Activated CD8-positive, alpha-beta memory T cell treated with anti-CD3 and anti-CD28 coated beads for 24 hours (primary cell): ENCODE measurements at places on chromosomes 7 and 10.

GRCh38 chr10:33553748-33554571 lies 219.5 kb upstream of the NRP1 start:
- no peak for DNase-seq

- no peak for DNase-seq
Observed at GRCh38 chr10:76523791-76524351, 1092.4 kb downstream of the LRMDA start.

- DNase-seq, result no peak
Observed at GRCh38 chr7:117230276-117231046, 92.4 kb downstream of the WNT2 start.

- DNase-seq, result no peak
Observed at GRCh38 chr10:119522747-119523426, 19.6 kb downstream of the RGS10 start.

- peak; percentile 80 for DNase-seq
Observed at GRCh38 chr7:107661081-107661864, 645 bp downstream of the SLC26A4 start.

GRCh38 chr7:67716729-67717128 lies 720.1 kb downstream of the TYW1 start:
- no peak for DNase-seq

DNA sequence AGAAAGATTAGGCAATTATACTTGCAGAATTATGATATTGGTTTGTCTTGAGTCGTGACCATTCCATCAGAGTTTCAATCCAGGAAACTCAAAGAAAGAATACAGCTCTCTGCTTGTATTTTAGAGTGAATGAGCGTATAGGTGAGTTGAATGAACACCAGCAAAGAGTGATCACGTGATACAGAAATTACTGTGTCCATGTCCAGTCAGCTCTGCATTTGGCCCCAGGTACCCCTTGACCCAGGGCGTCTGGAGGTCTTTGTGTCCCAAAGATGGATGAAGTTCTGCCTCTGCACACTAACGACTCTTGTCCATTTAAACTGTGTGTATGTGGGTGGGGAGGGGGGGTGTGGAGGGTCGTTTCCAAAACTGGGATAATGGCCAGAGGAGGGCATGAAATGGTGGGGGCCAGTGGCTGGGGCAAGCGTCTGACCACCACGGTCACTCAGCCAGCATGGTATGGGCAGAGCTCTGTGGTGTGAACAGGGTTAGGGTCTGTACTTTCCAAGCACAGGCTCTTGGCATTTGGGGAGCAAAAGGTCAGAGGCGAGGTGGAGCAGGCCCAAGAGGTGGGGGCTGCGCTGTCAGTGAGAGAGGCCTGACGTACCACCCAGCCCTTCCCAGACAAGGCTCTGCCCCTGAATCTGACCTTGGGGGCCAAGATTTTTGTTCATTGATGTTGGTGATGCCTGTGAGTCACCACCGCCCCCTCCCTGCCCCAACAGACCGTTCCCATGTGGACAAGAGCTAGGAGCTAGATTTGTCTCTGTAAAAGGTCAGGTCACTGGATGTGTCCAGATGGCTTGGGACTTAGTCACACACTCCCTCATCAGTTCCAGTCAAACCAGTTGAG lies 1.4 kb downstream of the PTPRE start:
- DNase-seq, result no peak

DNA sequence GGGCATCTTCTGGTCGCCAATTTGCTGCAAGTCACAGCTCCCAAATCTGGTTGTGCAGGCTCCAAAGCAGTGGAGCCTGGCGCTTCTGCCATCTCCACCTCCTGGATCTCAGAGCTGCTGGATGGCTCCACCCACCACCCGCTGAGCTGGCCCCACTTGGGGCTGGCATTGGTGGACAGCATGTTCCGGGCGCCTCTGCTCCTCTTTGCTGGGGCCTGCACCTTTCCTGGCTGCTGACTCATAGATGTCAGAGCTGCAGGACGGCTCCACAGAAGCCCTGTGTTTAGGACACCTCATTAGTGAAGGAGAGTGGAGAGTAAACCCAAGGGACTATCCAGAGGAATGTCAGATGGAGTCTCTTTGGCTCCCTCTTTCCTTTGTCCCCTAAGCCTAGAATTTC lies 27.4 kb downstream of the MAPK8 start:
- no peak for DNase-seq

GRCh38 chr7:26183545-26184280 lies 16.8 kb downstream of the HNRNPA2B1 start:
- no peak for DNase-seq

DNA sequence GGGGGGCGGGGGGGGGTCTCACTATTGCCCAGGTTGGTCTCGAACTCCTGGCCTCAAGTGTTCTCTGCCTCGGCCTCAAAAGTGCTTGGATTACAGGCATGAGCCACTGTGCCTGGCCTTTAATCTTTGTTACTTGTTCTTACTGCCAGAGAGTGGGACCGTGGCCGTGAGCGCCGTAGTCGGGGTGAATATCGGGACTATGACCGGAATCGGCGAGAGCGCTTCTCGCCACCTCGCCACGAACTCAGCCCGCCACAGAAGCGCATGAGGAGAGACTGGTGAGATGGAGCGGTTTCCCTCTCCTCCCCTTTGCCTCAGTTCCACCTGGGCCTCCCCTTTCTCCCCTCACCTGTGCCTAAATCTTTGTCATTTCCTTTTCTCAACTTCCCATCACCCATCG lies 6.2 kb downstream of the SRRT start:
- no peak for DNase-seq

DNA sequence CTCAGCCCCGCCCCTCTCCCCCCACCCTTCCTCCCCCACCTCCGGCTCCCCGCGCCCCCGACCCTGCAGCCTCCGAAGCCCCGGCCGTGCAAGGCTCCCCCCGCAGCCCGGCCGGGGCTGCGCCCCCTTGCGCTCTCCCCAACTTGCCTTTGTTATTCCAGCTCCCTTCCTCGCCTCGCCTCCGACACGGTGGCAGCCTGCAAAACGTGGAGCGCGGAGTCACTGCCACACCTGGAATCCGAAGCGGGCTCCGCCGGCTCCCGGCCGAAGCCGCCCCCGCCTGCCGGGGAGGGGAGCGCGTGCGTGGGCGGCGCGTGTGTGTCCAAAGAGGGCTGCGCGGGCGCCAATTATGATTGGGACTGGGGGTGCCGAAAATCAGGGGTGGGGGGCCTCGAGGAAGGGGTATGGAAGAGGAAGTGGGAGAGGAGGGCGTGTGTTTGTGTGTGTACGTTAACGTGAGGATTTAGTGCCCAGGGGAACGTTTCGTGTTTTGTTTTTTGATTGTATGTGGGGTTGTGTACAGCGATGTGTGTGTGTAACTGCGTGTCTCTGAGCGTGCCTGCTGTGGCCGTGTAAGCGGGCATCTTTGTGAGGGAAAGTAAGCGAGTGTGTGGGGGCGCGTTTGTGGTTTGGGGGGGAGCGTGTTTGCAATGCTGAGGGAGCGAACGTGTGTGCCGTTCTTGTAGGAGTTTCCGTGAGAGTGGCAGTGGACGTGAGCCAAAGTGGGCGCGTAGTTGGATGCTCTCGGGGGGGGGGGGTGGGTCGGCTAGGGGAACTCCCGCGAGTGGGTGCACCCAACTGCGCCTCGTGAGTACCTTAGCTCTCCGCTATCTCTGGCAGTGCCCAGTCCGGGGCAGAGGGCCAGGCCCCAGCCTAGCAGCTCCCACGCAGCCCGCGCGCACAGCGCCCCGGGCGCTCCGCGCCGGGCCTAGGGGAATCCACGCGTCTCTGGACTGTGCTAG lies 1.2 kb upstream of the ZMIZ1 start:
- DNase-seq, result peak; percentile 94

- DNase-seq, result no peak
Observed at GRCh38 chr7:151707105-151707469, 169.8 kb downstream of the PRKAG2 start.

GRCh38 chr7:68813551-68814080 lies 784.7 kb upstream of the AUTS2 start:
- DNase-seq, result no peak

GRCh38 chr10:5291501-5292195 lies 73.1 kb upstream of the UCN3 start:
- no peak for DNase-seq

DNA sequence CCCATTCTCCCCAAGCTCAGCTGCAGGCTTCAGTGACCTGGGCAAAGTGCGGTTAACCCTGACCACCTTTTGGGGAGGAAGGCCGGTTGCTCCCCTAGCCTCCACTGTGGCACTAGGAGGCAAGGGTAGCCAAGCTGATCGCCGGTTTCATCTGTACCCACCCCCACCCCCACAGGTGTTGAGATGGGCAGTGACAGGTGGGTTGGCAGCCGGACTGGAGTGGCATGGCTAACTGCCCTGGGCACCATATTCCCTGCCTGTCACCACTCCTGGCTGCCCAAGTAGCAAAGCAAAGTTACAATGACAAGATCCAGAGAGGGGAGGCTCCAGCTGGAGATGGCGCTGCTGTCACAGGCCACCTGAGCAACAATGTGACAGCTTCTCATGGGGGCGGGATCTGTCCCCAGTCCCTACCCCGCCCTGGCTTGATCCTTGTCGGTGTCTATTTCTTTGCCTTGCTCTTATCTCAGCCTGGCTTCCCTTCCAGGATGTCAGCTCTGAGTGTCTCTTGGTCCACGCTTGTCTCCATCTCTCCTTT lies 27.0 kb upstream of the BMS1 start:
- DNase-seq, result no peak

- DNase-seq, result no peak
Observed at GRCh38 chr7:134571101-134571500, 22.2 kb downstream of the AKR1B15 start.

- DNase-seq, result no peak
Observed at GRCh38 chr7:32574626-32575025, 79.3 kb downstream of the AVL9 start.

DNA sequence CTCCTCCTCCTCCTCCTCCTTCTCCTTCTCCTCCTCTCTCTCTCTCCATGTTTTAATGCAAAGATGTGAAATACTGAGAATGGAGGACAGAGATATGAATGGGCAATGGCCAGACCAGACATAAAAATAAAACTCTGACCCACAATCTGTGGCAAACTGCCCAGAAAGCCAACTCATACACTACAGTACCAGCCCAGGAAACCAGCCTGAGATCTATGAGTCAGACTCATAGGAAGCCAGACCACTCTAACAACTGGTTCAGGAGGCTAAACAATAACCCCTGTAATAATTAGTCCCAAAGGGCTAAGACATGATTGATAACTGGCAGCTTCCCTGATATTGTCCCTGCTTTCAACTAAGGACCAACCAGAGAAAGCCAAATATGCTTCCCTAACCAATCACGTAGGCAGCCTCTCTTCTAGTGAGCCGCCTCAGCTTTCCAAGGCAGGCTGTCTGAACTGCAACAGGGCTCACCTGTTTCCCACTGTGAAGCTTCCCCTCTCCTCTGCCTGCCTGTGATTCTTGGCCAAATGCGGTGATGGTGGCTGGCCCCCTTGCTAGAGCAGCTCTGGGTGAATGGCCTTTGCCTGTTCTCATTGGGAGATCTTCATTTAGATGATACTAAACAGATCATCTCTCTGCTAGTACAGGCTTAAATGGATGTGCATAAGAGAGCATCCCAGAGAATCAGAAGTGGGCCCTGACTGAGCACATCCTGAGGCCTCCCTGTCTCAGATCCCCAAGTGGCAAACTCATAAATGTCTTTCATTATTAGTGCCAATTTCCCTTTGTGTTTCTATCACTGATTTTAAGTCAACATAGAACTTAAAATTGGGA lies 817.6 kb downstream of the TNS3 start:
- DNase-seq, result no peak
